ENCODE measurements at places on chromosomes 3 and 15.

DNA sequence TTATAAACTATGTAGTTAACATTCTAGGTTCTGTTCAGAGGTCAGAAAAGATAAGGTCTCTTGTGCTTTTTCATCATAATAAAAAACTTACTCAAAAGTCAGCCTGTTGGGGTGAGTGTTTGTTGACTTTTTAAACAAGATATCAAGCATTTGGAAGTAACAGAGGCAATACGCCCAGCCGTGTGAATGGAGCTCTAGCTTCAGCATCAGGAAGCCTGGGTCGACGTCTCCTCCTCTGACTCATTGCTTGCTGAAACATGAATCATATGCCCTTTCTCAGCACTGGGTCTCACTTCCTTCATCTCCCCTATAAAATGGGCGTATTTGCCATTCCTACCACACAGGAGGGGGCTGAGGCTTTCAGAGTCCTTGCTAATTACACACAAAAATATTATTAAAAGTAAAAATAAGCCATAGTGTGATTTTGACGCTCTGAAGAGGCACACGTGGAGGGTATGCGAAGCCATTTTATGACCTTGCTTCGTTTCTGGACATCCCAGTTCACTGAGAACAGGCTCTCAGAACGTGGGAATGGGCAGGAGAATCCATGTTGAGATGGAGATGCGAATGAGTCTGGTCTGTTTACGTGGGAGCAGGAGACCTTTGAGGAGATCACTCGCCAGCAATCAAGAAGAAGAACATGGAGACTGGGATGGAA lies 220.8 kb upstream of the TPRG1 start:
- DNase-seq: no peak

- no peak for DNase-seq
Observed at GRCh38 chr15:81858136-81858535, 187.7 kb downstream of the MEX3B start.

GRCh38 chr15:48456134-48456533 lies 124.9 kb downstream of the DUT start:
- DNase-seq: no peak

DNA sequence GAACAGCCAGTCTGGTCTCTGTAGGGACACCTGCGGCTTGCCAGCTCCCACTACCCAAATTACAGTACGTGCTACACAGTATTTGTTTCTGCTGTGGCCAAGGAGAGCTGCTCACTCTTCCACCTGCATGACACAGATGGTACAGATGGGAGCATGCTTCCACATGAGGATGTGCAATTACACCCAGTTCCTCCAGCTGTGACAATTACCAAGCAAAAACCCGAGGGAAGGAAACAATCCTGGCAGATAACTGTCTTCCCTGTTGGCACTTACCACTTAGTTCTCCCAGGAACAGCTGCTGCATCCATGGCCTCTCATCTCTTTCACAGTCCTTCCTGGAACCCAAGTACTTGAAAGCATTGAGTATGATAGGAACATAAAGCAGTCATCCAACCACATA lies 34.4 kb downstream of the DET1 start:
- DNase-seq: no peak

- DNase-seq: no peak
Observed at GRCh38 chr3:69292185-69292584, 93.7 kb downstream of the FRMD4B start.

GRCh38 chr3:124091716-124092115 lies 99.8 kb upstream of the ROPN1 start:
- DNase-seq: no peak

DNA sequence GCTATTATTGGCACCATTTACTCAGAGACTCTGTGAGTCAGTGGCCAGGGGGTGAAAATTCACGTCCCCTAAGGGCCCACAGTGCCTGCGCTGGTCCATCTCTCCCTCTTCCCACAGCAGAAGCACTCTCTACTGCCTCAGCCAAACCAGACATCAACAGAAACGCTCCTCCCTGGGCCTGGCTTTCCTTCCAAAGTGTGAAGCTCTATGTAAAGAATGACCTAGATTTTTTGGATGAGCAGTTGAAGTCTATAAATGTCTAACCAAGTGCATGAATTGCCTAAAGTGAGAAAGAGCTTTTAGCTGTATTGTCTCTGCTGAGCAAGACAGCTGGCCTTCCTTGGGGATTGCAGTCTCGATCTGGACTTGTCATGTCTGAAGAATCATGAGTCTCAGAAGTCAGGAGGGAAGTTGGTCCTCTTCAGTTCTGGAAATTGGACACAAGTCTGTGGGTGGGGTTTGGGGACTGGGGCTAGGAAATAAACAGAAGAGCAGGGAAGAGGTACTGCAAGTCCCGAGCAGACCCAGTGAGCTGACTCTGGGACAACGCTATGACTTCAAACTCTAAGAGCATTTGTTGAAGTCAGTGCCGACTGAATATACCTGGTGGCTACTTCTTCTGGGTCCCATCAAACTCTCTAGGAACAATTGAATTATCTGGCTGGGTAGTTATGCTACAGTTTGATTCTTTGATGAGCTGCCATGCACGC lies 29.0 kb downstream of the RASGRP1 start:
- DNase-seq: no peak

DNA sequence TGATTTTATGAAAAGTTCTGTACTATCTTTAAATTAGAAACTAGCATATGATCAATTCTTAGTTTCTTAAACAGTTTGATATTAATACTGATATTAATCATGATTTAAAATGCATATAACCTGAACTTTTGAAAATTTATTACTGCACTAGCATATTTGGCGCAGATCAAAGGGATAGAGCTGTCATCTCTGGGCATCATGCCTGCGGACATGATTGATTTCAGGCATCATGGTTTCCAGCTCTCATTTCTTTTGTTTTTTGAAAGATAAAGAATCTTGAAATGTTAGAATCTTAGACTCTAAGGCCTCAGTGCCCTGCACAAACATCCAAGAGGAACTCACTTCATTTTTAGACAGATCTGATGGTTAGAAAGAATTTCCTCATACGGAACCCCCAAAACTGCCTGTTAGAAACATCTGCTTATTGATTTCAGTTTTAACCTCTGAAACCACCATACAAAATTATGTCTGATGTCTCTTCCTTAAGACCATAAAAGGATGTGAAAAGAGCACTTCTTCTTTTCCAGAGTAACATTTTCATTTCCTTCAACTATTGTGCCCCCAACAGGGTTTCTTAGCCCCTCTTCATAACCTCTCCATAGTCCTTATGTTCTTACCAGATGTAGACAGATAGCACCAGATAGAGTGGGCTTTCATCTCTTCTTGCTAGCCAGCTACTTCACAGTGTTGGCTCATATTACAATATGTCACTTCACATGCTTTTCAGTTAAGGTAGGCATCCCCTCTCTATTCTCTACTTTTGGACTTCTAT lies 110.8 kb downstream of the BBX start:
- DNase-seq: no peak

- no peak for DNase-seq
Observed at GRCh38 chr3:41205591-41205990, 6.3 kb downstream of the CTNNB1 start.

- no peak for DNase-seq
Observed at GRCh38 chr3:13934813-13935212, 54.9 kb upstream of the WNT7A start.

GRCh38 chr3:480070-480469 lies 283.5 kb downstream of the CHL1 start:
- DNase-seq: no peak

DNA sequence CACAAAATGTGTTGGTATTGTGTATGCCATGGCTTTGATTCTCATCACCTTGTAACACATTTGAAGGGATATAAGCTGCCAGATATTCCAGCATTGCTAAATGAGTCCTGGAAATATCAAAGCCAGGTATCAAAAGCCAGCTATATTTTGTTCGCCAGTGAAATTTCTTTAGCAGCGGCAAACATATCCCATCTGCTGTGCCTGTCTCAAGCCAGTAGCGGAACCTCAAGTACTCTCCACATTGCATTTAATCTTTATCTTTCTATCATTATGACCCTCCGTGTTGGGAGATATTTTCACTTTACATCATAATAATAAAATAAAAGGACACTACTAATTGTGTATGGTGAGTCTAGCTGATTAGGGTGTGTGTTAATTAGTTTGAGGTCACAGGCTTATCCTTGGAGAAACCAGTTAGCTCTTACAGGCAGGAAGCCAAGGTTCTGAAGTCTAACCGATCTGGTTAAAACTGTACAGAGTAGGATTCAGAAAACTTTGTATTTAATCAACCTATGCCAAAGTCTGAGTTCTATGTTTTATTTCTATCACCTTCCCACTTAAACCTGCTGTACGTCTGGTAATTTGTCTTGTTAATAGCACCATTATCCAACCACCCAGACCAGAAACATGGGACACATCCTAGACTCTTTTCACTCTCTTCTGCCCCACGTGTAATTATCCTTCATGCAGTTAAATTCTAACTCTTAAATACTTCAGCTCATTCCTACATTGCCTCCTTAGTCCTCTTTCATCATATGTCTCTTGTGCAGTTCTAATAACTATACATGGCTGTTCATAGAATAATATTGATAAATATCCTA lies 14.5 kb downstream of the TIPARP start:
- no peak for DNase-seq
